ENCODE measurements at places on chromosomes 6 and 20.

GRCh38 chr6:21050935-21051334 lies 516.7 kb downstream of the CDKAL1 start:
- H3K4me3 ChIP-seq: no peak overlapping the region
- H3K4me1 ChIP-seq: no peaks in the 10 kb centered on the region
- H3K36me3 ChIP-seq: no peaks in the 10 kb centered on the region
- H3K27ac ChIP-seq: no peak overlapping the region
- no peaks in the 10 kb centered on the region for H3K27me3 ChIP-seq
- DNase-seq: no peak

- H3K36me3 ChIP-seq: no peaks in the 10 kb centered on the region
- DNase-seq: peak; percentile 77
- H3K27me3 ChIP-seq: no peaks in the 10 kb centered on the region
Measured at GRCh38 chr6:89432875-89433251, at the start of gene ANKRD6. ANKRD6 (plus strand) TSS chr6:89433152; CDS start chr6:89566977, 133,825 bp downstream.

- H3K4me1 ChIP-seq: no peaks in the 10 kb centered on the region
- DNase-seq: no peak
- H3K36me3 ChIP-seq: no peaks in the 10 kb centered on the region
Measured at GRCh38 chr20:39835130-39835842, 853.8 kb downstream of the MAFB start.

- no peak overlapping the region for H3K4me3 ChIP-seq
- H3K27ac ChIP-seq: no peak overlapping the region
- 0 out of 2 replicates have a peak, but pooled peaks cover 3% of the 10 kb centered on the region for H3K4me1 ChIP-seq
- no peaks in the 10 kb centered on the region for H3K36me3 ChIP-seq
- no peaks in the 10 kb centered on the region for H3K27me3 ChIP-seq
- DNase-seq: no peak
Measured at GRCh38 chr6:89840538-89840937, 10.9 kb downstream of the CASP8AP2 start.

- H3K27me3 ChIP-seq: no peaks in the 10 kb centered on the region
- DNase-seq: no peak
- peak overlapping the region; percentile 78 for H3K4me3 ChIP-seq
- H3K27ac ChIP-seq: peak overlapping the region; percentile 27
- H3K4me1 ChIP-seq: 0 out of 2 replicates have a peak, but pooled peaks cover 6% of the 10 kb centered on the region
- no peaks in the 10 kb centered on the region for H3K36me3 ChIP-seq
Measured at GRCh38 chr6:145964948-145965366, 799 bp upstream of the SHPRH start.

DNA sequence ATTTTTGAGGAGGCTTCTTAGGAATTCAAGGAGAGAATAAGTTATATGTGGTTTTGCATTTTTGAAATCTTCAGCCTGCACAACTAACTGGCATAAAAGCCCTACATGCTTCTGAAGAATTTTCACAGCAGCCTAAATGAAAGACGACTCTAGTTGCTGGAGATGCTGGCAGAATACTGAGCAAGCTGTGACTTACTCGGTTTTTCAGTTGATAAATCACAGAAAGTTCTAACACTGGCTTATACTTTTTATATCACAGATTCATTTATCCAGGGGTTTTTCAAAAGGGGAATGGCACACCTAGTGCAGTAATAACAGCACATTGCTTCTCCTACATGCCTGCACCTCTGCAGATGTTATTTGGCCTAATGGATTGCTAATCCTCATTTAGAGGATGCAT lies 134.6 kb downstream of the IMPG1 start:
- H3K27ac ChIP-seq: no peak overlapping the region
- no peak for DNase-seq
- no peak overlapping the region for H3K4me3 ChIP-seq
- H3K4me1 ChIP-seq: peaks cover 5% of the 10 kb centered on the region

GRCh38 chr6:133408543-133408942 lies 167.4 kb downstream of the EYA4 start:
- no peak overlapping the region for H3K4me3 ChIP-seq
- H3K27ac ChIP-seq: no peak overlapping the region
- no peaks in the 10 kb centered on the region for H3K36me3 ChIP-seq
- DNase-seq: no peak

DNA sequence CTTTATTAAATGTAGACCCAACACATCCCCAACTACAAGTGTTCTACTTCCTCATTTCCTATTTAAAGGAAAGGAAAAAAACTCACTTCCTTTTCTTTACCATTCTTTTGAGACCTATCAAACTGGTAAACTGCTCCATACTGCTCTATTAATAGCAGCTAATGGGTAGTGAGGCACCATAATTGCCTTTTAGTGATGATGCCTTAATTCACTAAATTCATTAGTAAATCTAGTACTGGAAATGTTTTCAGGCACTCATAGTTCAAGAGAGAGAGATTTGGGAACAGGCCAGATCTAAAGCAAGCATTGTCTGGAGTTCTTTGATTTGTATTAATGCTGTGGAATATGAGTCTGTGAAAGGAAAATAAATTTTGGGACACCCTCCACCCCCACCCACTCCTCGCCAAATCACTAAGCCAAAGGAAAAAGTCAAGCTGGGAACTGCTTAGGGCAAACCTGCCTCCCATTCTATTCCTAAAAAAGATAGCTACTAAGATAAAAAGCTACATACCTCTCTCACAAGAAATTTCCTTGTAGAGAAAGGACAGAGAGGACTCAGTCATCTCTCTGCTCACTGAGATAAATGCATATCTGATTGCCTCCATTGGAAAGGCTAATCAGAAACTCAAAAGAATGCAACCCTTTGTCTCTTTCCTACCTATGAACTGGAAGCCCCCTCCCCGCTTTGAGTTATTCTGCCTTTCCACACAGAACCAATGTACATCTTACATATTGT lies 13.6 kb upstream of the IBTK start:
- H3K27me3 ChIP-seq: no peaks in the 10 kb centered on the region
- DNase-seq: no peak
- H3K4me1 ChIP-seq: no peaks in the 10 kb centered on the region
- no peak overlapping the region for H3K4me3 ChIP-seq
- no peak overlapping the region for H3K27ac ChIP-seq

- no peak for DNase-seq
- H3K4me1 ChIP-seq: no peaks in the 10 kb centered on the region
- H3K27me3 ChIP-seq: no peaks in the 10 kb centered on the region
- no peak overlapping the region for H3K4me3 ChIP-seq
- no peak overlapping the region for H3K27ac ChIP-seq
- no peaks in the 10 kb centered on the region for H3K36me3 ChIP-seq
Measured at GRCh38 chr6:50239853-50240252, 190.1 kb upstream of the DEFB112 start.

DNA sequence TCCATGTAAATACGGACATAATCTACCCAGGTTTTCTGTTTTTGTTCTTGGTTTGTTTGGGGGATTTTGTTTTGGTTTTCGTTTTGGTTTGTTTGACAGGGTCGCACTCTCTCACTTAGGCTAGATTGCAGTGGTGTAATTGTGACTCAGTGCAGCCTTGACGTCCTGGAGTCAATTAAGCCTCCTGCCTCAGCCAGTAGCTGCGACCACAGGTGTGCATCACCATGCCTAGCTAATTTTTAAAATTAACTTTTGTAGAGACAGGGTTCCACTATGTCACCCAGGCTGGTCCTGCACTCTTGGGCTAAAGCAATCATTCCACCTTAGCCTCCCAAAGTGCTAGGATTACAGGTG lies 37.8 kb upstream of the EYA4 start:
- H3K27me3 ChIP-seq: no peaks in the 10 kb centered on the region
- H3K4me1 ChIP-seq: no peaks in the 10 kb centered on the region
- DNase-seq: no peak
- H3K27ac ChIP-seq: no peak overlapping the region

DNA sequence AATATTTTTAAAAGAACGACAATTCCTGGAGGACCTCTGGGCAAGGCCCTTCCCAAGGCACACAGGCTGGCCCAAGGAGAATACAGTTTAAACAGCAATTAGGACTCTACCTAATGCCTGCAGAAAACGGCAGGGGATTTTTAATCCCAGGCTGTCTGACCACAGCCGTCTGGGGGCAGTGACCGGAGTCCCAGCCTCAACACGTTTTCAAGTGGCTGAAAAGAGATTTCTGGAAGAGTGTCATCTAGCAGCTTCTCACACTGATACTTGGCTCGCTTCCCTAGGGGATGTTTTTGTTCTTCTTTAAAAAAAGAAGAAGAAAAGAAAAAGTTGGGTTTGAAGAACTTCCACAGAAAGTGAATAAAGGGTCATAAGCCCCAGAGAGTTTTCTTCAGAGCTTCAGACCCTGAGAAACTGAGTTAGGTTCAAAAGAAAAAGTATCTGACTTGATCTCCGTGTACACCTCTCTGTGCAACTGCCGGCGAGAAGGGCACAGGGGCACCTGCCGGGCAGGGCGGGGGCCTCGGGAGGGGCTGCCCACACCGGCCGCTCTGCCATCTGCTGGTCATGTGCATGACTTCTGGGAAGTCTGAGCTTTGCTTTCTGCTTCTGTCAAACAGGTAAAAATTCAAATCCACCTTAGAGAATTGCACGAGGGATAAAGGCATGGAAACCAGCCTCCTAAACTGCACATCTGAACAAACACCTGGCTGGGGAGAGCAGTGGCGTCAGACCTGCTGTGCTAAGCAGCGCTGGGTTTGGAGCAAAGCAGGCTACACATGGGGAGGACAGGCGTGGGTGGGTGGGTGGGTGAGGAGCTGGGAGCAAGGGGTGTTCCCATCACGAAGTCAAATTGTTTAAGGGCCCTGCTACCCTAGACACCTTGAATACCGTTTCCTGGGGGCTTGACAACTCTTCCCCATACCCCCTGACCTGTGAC lies 33.0 kb downstream of the RRBP1 start:
- no peaks in the 10 kb centered on the region for H3K27me3 ChIP-seq
- DNase-seq: no peak
- H3K27ac ChIP-seq: no peak overlapping the region
- H3K36me3 ChIP-seq: peaks cover 3% of the 10 kb centered on the region
- H3K4me3 ChIP-seq: no peak overlapping the region

DNA sequence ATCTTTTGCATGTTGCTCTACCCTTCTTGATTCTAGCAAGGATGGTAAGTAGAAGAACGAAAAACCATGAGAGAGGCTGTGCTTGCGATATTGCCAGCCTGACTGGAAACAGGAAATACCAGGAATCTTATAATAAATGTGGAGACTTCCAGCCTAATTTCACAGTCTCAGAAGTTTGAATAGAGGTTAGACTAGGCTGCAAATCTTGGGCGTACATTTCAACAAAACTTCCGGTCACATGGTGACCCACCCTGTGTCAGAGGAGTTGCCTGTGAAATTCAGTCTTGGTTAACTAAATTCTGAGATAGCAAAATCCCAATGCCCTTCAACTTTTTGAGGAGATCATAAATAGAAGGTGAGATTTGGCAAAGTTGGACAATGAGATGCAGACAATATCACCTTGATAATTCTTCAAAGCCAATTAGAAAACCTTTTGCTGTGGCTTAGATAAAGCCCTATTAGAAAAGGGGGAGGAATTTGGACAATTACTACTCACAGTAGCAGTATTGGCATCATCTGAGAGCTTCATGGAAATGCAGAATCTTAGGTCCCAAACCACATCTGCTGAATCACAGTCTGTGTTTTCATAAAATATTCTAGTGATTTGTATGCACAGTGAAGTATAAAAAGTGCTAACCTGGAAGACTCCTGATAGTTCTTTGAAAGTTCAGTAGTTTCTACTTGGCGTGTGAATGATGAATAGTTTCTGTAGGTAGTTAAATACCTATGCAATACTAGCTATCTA lies 262.0 kb upstream of the JAG1 start:
- H3K27ac ChIP-seq: no peak overlapping the region
- DNase-seq: no peak
- H3K36me3 ChIP-seq: no peaks in the 10 kb centered on the region

DNA sequence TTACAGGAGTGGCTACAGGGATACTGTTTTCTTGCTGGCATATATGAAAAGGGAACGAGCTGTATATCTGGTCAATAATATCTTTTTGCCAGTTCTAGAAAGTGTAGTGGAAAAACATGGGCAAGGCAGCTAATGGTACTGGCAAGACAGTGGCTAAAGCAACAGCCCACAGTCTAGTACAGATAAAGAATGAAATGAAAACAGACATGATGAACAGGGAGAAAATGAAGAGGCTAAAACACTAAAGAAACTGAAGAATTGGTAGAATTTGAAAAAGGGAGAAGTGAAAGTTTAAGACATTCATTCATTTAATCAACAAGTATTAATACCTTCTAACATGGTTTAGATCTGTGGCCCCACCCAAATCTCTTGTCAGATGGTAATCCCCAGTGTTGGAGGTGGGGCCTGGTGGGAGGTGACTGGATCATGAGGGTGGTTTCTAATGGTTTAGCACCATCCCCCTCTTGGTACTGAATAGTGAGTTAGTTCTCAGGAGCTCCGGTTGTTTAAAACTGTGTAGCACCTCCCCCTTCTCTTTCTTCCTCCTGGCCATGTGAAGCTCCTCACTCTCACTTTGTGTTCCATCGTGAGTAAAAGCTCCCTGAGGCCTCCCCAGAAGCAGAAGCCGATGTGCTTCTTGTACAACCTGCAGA lies 18.1 kb downstream of the FAM184A start:
- no peaks in the 10 kb centered on the region for H3K27me3 ChIP-seq
- no peak for DNase-seq
- H3K27ac ChIP-seq: no peak overlapping the region
- no peaks in the 10 kb centered on the region for H3K4me1 ChIP-seq
- no peaks in the 10 kb centered on the region for H3K36me3 ChIP-seq

DNA sequence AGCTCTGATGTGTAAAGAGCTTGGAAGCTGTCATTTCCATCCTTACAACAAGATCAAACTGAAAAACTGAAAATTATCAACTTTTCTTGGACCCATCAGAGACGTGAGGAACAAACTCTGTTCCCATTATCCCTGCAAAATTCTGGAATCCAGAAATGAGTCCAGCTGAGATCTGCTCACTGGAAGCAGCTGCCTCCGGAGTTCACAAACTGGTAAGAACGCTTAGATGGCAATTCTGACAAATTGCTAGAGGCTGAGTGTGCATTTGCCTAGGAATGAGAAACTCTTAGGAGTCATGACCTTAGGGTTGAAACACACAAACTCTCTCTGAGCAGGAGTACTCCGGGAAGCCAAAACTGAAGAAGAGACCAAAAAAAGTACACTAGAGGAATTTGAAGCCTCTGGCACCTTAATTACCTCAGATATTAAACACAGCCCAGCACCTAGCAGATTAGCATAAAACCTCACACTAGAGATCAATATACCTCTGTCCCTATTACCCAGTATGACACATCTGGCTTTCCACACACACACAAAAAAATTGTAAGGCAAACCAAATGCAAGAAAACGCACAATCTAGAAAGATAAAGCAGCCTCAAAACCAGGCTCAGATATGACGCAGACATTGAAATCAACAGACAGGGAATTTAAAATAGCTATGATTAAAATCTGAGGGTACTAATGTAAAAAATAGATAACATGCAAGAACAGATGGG lies 233.5 kb upstream of the SGK1 start:
- no peak overlapping the region for H3K27ac ChIP-seq
- no peaks in the 10 kb centered on the region for H3K4me1 ChIP-seq

GRCh38 chr6:36544228-36544627 lies 3.1 kb downstream of the STK38 start:
- DNase-seq: no peak
- H3K27ac ChIP-seq: peak overlapping the region; percentile 26
- H3K27me3 ChIP-seq: no peaks in the 10 kb centered on the region
- no peak overlapping the region for H3K4me3 ChIP-seq
- no peaks in the 10 kb centered on the region for H3K36me3 ChIP-seq
- H3K4me1 ChIP-seq: peaks cover 27% of the 10 kb centered on the region

Data from MM.1S (cell line).